Glomerular endothelial cell (primary cell): ENCODE measurements at places on chromosomes 11 and 22. TPM values are rescaled to one million over a fixed set of nuclear protein-coding genes. Genes with fewer than 3 reads are reported as not detected.

The KDM4F gene
- not detected in 2 replicates for total RNA-seq

The CHRM1 gene
- not detected in 2 replicates for total RNA-seq

DNA sequence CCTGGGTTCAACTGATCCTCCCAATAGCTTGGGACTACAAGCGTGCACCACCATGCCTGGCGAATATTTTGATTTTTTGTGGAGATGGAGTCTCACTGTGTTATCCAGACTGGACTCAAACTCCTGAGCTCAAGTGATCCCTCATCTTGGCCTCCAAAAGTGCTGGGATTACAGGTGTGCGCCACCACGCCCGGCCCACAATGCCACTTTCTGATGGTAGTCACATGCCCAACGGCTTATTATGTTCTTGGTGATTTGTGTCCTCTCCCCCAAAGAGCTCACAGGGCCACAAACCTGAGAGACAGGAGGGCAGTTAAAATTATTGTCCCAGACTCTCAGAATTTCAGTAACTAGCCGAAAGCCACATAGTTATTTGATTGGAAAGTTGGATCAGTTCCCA is 9.6 kb downstream of the GRIK4 start:
- DNase-seq = no peak

The GPHA2 gene
- not detected in 2 replicates for total RNA-seq

DNA sequence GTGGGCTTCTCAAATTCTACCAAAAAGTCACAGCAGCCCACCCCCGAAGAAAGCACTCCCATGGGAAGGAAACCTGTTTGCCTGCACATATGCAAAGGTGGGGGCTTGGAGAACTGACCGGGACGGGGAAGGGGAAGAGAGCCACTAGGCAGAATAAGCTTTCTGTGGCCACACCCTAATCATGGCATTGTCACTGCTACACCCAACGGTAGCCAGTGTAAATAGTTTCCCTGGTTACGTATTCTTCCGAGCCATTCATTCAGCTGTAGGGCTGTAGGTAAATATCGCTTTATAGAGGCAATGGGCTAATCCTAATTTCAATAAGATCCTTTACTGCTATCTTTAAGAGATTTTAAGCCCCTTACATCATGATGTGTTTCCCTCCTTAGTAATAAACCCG is 61.7 kb downstream of the PRDM11 start:
- DNase-seq = no peak

The IGSF22 gene
- total RNA-seq = 0.06 TPM in 1 of 2 replicates, not detected in the other

- no peak for DNase-seq
Measured at GRCh38 chr22:23237201-23237798, 57.0 kb downstream of the BCR start.

- DNase-seq = no peak
Measured at GRCh38 chr22:24400726-24401596, 26.4 kb upstream of the ADORA2A start.

DNA sequence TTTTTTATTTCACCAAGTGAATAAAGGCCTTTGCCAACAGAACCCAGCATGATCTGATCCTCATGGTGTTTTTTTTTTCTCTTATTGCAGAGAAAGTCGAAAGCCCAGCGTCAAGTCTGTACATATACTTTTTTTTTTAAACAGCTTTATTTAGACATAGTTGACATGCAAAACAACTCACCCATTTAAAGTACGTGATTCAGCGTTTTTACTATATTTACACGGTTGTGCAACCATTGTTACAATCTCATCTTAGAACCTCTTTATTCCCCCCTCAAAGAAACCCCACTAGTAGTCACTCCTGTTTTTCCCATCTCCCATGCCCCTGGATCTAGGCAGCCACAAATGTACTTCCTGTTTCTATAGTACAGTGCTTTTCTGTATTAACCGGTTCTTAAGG is 20.6 kb upstream of the AP1B1 start:
- DNase-seq = no peak
